Mucosa of gallbladder (tissue), 1 donor: ENCODE measurements at places on chromosomes 3 and 15. TPM values are rescaled to one million over a fixed set of nuclear protein-coding genes. Genes with fewer than 3 reads are reported as not detected.
A peak's percentile ranks its signal among the peaks of the same experiment; 100 is the strongest.

CIDEC gene
- 5.0 TPM for total RNA-seq

TTLL13 gene
- total RNA-seq = 0.32 TPM

CKMT1A gene
- 65.4 TPM for total RNA-seq

CSPG4 gene
- 20.5 TPM for total RNA-seq

NOX5 gene
- total RNA-seq = 0.26 TPM

FGF12 gene
- total RNA-seq = 1.4 TPM

HLTF gene
- total RNA-seq = 22.6 TPM

- DNase-seq = no peak
These were observed 288.5 kb downstream of the VGLL3 start for GRCh38 chr3:86702381-86702958.

- no peak for DNase-seq
These were observed 20.4 kb upstream of the NTRK3 start for GRCh38 chr15:88276821-88277410.

- DNase-seq = peak; percentile 78
These were observed 141.8 kb downstream of the OPA1 start for GRCh38 chr3:193734737-193735366.

- peak; percentile 29 for DNase-seq
These were observed 277.4 kb downstream of the ROBO1 start for GRCh38 chr3:79490165-79491028.

DNA sequence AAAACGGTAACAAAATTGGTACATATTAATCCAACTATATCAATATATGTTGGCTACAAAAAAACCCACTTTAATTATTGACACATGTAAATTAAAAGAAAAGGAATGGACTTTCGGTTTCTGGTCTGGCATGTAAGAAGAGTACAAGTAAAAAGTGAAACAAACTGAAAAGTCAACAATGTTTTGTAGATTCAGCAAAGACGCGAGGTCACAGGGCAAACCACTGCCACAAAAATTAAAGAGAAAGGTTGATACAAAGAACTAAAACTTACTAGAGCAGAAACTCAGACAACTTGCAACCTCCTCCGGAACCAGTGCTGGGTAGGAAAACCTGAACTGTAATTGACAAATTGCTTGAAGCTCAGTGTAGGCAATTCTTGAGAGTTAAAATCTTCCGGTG, 110.6 kb upstream of the ARPP21 start:
- no peak for DNase-seq

DNA sequence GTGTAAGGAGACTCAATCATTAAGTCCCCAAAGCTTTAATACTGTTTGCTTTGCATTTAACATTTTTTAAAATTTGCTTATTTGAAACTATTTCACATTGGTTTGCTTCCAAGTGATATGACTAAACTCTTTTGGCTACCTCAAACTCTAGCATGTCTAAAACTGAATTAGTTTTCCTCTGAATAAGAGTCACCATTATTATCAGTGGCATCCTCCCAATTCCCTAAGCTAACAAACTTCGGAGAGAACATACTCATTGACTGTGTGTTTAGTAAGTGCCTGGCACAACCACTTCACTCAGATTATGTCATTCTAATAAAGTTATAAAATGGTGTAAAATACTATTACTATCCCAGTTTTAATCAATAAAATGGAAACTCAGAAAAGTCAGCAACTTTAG, 21.9 kb downstream of the ATOSA start:
- DNase-seq = no peak

GRCh38 chr3:53616971-53617892, 122.8 kb downstream of the CACNA1D start:
- no peak for DNase-seq

- no peak for DNase-seq
These were observed 34.7 kb downstream of the AADACL2 start for GRCh38 chr3:151768393-151768930.

DNA sequence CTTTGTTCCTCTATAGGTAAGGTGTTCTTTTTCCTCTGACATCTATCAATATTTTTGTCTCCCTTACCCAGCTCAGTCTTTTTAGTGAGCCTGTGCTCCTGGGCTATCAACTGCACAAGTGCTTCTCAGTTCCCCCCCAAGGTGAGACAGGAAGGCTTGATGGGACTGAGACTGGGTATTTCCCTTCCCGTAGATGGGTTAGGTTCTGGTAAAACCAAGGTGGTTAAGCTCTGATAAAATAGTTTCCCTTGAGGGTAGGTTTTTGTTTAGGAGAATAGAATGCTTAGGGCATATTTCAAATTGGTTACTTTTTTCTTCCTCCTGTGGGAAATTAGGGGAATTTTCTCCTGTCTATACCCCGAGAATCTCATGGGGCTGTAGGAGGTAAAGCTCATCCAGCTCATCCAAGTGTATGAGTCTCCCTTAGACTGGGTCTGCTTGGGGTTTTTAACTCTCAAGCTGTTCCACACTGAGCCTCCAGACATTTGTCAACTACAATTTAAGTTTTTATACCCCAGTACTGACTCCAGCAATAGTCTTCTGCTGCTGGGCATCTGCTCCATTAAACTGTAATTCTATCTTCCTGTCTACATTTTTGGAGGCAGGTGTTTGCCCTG, 44.9 kb downstream of the OXSR1 start:
- no peak for DNase-seq

GRCh38 chr3:194730365-194730764, 44.7 kb downstream of the FAM43A start:
- DNase-seq = peak; percentile 55

GRCh38 chr3:146529021-146529420, 15.4 kb downstream of the PLSCR1 start:
- no peak for DNase-seq

GRCh38 chr3:101725194-101725889, 928 bp downstream of the CEP97 start:
- no peak for DNase-seq

GRCh38 chr3:42572278-42572677, 9.5 kb downstream of the SEC22C start:
- DNase-seq = no peak

- DNase-seq = no peak
These were observed 43.2 kb downstream of the ARHGEF26 start for GRCh38 chr3:154164387-154164786.

DNA sequence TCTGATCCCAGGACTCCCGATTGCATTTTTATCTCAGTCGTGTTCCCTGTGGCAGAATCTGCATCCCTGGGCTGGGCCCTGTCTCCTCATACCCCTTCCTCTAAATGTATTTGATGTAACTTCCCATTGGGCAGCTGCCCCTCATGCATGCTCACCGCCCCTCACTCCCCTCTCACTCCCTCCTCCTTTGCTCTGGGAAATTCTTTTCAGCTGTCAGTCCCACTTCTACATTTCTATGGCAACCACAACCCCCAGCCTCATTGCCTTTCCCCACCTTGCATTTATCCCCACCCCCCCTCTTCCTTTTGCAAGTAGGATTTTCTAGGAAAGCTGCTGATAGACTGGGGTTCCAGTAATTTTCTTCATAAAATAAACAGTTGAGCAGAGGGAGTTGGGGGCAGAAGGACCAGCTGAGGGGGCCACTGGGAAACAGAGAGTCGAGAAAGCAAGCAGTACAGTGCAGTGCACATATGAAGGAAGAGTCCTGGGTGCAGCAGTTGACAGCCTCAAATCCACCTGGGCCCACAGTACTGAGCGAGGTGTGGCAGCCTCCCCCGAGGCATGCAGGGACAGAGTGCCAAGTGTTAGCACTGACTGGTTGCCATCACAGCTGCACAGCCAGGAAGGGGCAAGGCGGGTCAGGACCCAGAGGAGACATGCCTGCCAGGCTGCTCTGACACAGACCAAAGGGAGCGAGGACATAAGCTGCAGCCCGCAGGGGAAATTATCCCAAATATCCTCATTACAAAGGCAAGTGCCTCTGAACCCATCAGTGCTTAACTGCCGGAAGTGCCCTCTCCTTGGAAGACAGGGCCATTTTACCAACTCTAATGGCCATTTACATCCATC, 476.3 kb downstream of the EPHB1 start:
- DNase-seq = no peak

GRCh38 chr15:38196076-38196475, 56.6 kb upstream of the SPRED1 start:
- DNase-seq = no peak

DNA sequence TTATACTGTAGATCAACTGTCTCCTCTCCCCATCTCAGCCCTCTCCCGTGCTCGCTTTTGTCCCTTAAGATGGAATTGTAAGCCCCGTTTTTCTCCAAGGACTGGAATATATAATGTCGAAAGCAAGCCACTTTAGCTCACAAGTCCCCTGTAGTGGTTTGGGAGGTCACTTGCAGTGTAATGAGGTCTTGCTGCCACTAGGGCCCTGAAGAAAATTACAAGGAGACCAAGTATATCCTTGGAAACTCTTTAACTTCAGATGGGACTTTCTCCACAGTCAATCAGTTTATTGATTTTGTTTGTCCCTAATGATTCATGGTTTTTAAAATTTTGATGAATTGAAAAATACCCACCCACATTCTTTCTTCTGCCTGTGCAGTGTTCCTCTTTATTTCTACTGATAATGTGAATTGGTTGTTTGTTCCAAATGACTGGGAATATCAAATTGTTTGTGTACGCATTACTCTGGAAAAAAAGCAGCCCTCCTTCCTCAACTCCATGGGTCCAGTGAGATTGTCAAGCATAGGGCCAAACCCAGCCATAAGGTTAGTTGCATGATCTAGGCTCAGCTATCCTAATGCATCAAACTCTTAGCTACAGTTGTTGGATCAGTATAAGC, 294.8 kb downstream of the MCTP2 start:
- DNase-seq = no peak

DNA sequence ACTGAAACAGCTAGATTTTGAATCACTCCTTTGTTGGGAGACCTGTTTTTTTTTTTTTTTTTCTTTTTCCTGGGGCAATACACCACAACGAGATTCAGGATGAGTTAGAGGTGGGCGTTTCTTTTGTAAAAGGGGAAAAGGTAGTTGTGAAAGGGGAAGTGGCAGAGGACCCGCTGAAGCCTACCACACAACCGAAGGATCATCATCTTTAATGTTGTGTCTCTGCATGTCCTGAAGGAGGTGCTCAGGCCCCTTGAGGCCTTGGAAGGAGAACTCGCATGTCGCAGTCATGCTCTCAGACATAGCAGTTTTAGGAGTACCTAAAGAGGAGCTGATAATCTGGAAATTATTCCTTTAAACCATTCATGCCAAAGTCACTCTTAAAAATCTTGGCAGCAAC, 137.9 kb upstream of the LRIG1 start:
- no peak for DNase-seq

- DNase-seq = no peak
These were observed 23.2 kb downstream of the ZBED2 start for GRCh38 chr3:111571907-111572460.

DNA sequence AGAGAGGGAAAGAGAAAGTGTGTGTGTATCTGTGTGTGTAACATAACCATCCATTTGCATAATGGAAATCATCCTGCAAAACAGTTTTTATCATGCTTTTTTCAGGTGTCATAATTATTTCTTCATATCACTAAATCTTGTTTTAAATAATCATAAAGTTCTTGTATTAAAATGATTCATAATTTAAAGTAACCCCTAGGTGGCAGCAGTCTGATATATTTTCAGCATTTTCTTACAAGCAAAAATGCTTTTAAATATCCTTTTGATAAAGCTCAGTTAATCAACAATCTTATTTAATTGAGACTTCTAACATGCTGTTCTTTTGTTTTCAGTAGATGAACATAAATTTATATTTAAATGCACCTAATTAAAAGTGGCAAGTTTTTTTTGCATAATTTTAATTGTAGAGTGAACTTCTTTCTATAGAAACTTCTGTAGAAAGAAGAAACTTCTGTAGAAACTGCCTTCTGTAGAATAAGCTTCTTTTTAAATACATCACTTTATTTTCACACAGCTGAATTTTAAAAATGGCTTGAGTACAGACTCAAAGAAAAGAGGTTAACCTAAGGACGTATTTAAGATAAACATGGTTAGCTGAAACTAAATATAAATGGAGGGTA, 72.5 kb downstream of the OPA1 start:
- DNase-seq = no peak

DNA sequence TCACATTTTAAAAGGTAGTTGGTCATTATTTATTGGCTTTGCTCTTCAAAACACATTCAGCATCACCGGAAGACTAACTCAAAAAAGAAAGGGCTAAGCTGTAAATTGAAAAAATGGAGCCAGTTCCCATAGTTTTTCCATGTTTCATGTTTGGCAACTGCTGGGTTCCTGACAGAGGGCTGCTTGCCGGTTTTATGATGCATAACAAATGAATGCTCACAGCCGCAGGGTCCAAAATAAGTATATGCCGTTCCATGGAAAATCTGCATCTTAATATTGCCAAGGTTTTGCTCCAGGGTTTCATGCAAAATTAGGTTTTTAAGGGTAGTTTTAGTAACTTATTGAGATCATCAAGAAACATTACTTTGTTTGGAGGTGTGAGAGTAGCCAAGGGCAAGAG, 15.8 kb downstream of the SLC12A1 start:
- no peak for DNase-seq

GRCh38 chr15:89346516-89347231, 12.1 kb upstream of the POLG start:
- no peak for DNase-seq

DNA sequence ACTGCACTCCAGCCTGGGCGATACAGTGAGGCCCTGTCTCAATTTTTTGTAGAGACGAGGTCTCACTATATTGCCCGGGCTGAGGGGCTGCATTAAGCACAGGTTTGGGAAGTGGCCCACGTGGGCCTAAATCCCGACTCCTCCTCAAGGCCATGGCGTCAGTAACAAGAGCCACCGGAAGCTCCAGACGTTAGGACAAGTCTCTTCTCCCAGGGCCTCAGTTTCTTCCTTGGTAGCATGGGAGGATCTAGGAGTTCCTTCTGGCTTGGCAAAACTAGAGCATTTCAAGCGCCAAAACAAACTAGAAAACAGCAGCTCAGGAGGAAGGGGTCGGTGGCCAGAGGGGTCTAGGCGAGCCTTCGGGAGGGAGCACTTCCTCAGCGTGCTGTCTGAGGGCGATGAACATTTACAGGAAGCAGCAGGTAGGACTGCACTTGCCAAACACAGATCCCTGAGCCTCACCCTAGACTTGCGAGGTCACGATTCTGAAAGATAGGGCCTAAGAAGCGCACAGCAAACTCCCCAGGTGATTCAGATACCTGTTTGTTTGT, 536 bp downstream of the SNAPC5 start:
- no peak for DNase-seq

- DNase-seq = no peak
These were observed 34.1 kb downstream of the EOMES start for GRCh38 chr3:27688053-27688452.

GRCh38 chr15:39892418-39892817, 27.6 kb downstream of the GPR176 start:
- no peak for DNase-seq

GRCh38 chr3:107938143-107938542, 152.7 kb downstream of the CD47 start:
- DNase-seq = peak; percentile 28

- no peak for DNase-seq
These were observed 115.2 kb downstream of the DCLK3 start for GRCh38 chr3:36649125-36649524.
